NCI-H2227 treated with DMSO at 0.1 percent for 48 hours (cell line): ENCODE measurements at places on chromosomes 3 and 15.

DNA sequence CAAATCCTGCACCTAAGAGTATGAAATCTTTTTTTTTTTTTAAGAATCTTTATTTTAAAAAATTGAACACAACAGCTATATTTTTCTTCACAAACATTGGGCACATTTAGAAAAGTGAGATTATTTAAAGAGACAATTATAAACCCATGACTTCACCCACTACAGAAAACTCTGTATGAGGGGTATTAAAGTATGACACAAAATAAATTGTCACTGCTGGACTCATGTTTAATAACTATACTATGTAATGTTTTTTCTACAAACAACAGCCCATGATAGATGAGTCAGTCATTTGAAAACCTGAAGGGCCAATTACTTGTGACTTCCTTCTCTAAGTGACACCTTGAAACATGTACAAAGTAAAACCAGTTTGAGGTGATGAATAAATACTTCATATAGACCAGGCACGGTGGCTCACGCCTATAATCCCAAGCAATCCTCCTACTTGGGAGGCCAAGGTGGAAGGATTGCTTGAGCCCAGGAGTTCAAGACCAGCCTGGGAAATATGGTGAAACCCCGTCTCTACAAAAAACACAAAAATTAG is 36.0 kb downstream of the AQR start:
- DNase-seq, result no peak

- no peak for DNase-seq
Measured at GRCh38 chr15:78110096-78110495, 17.7 kb downstream of the SH2D7 start.

GRCh38 chr15:76201536-76202255 is 109.6 kb downstream of the ETFA start:
- DNase-seq, result no peak

GRCh38 chr3:107128946-107129345 is 248.3 kb upstream of the CCDC54 start:
- no peak for DNase-seq

DNA sequence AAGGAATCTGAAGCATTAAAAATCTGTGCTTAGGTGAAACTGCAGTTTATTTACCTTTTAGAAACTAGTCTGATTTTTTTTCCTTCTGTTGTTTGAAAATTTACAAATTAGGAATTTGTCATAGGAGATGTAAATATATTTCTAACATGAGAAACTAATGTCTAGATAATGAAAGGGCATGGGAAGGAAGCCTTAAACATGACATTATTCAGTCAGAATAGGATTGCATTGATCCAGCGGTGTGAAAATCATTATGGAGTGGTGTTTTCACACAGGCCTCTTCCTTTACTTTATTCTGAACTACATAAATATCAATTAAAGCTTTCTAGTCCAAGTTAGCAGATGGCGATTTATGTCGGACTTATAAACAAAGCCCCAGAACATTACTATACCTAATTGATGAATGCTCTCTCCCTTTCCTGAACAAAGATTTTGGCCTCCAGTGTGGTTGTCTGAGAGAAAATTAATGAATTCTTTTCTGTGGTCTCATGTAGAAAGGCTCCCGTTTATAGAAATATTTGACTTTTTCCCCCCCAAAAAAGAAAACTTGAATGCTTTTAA is 37.9 kb downstream of the FNDC3B start:
- DNase-seq, result no peak

- DNase-seq, result no peak
Measured at GRCh38 chr3:78046566-78046965, 1006.7 kb downstream of the ROBO2 start.

GRCh38 chr3:152486364-152486763 is 217.6 kb downstream of the MBNL1 start:
- no peak for DNase-seq

DNA sequence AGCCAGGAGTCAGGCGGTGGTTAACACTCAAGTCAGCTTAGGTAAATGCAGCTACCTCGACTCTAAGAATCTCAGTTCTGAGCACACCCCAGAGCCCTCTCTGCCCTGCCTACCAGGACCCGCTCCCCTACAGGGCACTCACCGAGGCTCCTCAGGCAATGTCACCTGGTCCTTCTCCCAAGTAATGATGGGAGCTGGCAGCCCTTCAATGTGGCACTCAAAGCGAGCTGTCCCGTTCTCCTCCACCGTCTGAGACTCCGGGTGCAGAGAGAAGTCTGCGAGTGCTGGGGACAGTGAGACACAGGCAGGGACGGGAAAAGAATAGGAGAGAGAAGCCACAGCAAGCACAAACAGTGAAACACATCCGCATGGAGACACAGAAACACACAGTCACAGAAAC is 12.7 kb downstream of the IGDCC4 start:
- DNase-seq, result no peak

- no peak for DNase-seq
Measured at GRCh38 chr15:38514601-38515000, 50.0 kb downstream of the RASGRP1 start.

- DNase-seq, result no peak
Measured at GRCh38 chr15:99399618-99400017, 148.3 kb downstream of the LRRC28 start.
